ENCODE measurements at places on chromosomes 3 and 15. TPM values are rescaled to one million over a fixed set of nuclear protein-coding genes. Genes with fewer than 3 reads are reported as not detected.

Gene P2RY1
- 5.3 TPM for total RNA-seq

Gene AQR
- 15.6 TPM for total RNA-seq

Gene SCAMP5
- 6.9 TPM for total RNA-seq

Gene CPLX3
- 16.1 TPM for total RNA-seq

Gene ATP10A
- 3.0 TPM for total RNA-seq

Gene LYZL4
- not detected for total RNA-seq

Gene ALDH1L1
- 9.4 TPM for total RNA-seq

Gene PLCD1
- total RNA-seq, result 13.7 TPM

Gene GOLGA8H
- total RNA-seq, result not detected

Gene CEP152
- total RNA-seq, result 2.1 TPM

Gene NEK10
- total RNA-seq, result 9.8 TPM

Gene HTR3E
- not detected for total RNA-seq

- no peak for DNase-seq
These were observed 16.4 kb downstream of the CORO2B start for GRCh38 chr15:68595260-68595564.

DNA sequence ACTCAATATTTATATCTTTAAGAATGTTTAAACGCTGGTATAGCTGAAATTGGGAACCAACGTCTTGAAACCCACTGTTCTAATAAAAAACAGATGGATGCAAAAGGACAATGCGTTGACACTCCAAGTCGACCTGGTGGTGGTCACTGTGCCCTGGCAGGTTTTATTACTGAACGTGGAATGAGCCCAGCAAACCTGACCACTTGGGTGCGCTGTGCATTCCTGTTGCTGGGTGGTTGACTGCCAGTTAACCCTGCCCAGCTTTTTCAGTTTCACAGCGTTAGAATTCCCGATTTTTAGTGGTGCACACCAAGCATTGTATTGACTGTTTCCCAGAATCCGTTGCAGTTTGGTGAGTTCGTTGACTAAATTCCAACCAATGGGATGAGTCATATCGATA lies 384.4 kb downstream of the OCA2 start:
- DNase-seq, result no peak

GRCh38 chr15:95608371-95608770 lies 722.1 kb upstream of the NR2F2 start:
- DNase-seq, result no peak

GRCh38 chr3:105448338-105448982 lies 81.8 kb downstream of the ALCAM start:
- DNase-seq, result no peak

GRCh38 chr3:178498871-178499270 lies 37.4 kb upstream of the KCNMB2 start:
- DNase-seq, result no peak

DNA sequence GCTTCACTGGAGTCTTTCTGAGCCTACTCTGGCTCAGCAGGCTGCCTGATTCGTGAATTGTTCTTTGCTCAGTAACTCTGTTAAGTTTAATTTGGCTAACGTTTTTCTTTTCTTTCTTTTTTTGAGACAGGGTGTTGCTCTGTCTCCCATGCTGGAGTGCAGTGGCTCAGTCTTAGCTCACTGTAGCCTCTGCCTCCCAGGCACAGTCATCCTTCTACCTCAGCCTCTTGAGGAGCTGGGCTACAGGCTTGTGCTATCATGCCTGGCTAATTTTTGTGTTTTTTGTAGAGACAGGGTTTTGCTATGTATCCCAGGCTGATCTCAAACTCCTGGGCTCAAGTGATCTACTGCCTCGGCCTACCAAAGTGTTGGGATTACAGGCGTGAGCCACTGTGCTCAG lies 165.0 kb downstream of the PEX5L start:
- no peak for DNase-seq

- no peak for DNase-seq
These were observed 207.9 kb downstream of the ZIC1 start for GRCh38 chr3:147616998-147617619.

DNA sequence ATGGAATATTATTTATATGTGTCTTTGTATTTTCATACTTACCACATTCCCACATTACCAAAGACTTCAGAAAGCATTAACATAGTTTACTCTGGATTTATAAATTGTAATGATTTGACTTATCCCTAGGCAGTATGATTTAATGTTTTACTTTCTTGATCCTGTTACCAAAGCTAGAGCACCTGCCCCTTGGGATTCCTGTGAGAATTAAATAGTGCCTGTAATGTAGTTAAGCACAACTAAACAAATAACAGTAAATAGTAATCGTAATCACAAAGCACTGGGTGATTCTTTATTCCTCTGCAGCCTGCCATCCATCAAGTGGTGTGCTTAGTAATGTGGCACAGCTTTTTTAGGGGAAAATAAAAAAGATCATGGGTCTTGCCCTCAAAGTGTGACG lies 39.1 kb downstream of the ATP2C1 start:
- no peak for DNase-seq

GRCh38 chr15:20357481-20358065 lies 184.0 kb downstream of the GOLGA6L6 start:
- DNase-seq, result peak; percentile 68

- no peak for DNase-seq
These were observed 23.8 kb upstream of the SIAH2 start for GRCh38 chr3:150786791-150787190.

- no peak for DNase-seq
These were observed 120.0 kb upstream of the ATP11B start for GRCh38 chr3:182673336-182673735.

GRCh38 chr15:51737522-51738305 lies at the start of gene LYSMD2:
Gene LYSMD2 (minus strand): TSS chr15:51737655. CDS start chr15:51737622, 33 bp downstream.
- peak; percentile 94 for DNase-seq

DNA sequence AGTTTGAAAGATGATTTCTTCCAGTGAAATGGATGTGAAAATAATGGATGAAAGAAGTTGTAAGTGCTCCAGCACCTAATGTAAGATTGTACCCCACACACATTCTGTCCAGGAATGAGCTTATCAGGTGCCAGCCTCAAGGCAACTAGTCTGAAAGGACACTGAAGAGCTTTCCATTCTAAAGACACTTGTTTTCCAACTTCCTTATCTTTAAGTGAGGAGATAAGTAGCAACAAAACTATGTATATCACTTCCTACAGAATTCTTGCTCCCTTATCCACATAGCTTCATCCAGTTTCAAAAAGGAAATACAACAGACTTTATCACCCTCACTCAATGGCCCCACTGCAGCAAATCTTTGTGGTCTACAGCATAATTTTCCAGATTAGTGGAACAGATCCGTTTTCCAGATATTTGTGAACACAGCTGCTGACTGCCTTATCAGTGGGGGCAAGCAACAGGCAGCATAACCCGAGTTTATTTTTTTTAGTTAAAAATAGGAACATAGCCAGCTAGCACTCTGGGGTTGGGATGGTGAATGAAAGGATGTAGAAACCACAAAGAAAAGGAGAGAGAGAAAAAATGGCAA lies 60.6 kb downstream of the CD200R1L start:
- DNase-seq, result no peak

DNA sequence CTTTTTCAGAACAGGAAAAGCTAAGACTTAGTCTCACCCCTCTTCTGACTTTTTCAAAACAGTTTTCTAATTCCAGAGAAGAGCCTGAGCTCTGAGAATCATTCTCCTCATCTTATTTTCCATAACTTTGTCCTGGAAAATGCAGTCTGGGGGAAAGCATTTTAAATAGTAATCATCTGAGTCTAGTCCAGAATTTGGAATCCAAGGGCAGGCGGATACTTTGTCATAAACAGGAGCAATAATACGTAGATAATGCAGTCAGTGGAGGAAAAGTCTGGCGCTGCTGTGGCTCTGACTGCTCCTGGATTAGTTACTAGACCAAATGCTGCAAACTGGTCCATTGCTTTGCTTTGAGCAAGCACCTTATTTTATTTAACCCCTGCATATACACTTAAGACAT lies 285.0 kb downstream of the THSD4 start:
- DNase-seq, result no peak

GRCh38 chr3:49554633-49555265 lies 472 bp downstream of the BSN start:
- peak; percentile 42 for DNase-seq

GRCh38 chr3:64088408-64089205 lies 65.3 kb upstream of the PSMD6 start:
- no peak for DNase-seq

DNA sequence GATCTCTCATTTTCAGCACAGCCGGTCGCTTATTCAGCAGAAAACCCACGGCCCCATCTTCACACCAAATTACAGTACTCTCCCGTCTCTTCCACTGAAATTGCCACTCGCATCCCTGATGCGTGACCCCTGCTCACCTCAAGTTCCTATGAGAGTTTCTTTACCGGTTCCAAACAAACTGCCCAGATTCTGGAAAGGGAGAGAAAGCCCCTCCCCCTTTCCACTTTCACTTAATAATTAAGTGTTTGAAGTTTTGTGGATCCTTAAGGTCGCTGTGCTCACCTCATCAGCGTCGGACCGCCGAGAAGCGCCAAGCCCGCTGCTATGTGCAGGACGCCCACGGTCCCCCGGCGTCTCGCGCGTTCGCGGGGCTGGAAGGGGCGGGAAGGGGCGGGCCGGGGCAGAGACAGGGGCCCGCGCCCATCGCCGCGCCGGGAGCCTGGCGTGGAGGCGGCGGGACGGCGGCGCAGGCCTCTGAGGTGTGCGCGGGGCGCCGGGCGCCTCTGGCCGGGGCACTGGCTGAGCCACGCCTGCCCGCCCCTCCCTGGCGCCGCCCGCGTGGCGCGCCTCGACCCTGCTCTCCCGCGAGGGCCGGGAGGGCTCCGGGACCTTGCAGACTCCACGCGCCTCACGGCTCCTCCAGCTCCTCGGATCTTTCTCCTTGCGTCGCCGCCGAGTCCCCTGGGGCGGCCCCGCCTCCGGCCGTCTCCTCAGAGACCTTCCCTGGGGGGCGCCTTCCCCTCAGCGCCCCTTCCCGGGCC lies at the start of gene GPR156:
GPR156 (minus strand) TSS at position 476 of the 761 bp plus-strand sequence. CDS start 41,124 bp downstream, outside the sequence.
- peak; percentile 67 for DNase-seq

- DNase-seq, result no peak
These were observed 227.6 kb upstream of the POU1F1 start for GRCh38 chr3:87503900-87504498.

GRCh38 chr15:86570738-86571137 lies 491.1 kb downstream of the AGBL1 start:
- DNase-seq, result no peak

DNA sequence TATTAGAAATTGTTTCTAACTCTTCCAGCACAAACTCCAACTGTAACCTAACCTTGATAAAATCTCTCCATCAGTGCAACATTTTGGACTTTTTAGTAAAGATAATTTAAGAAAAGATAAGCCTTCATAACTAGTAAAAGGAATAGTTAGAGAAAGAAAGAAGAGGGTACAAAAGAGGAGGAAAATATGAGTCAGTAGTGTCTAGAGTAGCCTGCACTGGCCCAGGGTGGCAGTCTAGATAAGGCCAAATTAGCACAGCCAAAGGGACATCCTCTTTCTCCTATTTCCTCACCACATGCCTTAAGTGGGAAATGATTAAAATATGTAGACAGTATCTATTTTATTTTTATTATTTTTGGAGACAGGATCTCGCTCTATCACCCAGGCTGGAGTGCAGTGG lies 3.7 kb downstream of the PROS1 start:
- DNase-seq, result no peak

DNA sequence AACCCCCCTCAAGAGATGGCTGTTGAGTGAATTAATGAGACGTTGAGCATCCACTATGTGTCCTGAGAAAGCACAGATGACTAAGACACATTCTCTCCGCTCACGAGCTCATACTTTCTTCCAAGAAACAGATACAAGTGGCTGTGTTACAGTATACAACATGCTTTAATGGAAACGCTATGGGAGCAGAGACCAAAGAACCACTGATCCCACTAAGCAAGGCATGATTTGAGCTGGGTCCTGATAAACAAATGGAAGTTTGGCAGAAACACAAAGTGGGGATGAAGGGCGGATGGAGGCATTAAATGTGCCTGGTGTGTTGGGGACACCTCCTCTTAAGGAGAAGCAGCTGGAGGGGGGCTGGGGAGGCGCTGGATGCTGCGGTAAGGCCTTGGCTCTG lies 129.4 kb downstream of the UACA start:
- DNase-seq, result no peak

DNA sequence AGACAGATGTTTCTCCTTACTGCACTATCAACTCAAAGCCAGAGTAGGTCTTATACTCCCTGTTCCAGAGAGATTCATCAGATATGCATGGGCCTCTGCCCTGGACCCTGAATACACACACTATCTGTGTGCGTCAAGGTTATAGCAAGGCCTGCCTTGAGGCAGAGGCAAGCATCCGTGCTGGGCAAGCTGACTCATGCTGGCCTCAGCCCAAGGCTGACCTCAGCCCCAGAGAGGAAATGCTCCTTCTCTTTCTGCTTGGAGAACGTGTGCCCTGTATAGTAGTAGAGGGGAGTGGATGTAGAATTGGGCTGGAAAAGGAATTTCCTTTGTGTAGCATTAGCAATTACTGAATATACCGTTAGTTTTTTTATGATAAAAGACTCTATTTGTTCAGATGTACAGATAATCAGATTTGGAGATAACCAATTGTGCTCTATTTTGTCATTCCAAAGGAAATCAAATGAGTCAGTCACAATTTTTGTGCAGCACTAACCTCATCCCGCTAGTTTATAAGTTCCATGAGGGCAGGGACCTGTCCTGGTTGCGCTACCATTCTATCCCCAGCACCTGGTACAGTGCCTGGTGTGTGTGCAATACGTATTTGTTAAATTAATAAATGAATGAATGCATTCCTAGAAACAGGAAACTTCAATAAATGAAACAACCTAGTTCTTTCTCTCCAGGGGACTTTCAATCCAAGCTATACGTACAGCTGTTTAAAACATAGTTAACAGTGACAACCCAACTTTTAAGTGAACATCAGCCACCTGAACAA lies 13.3 kb upstream of the PAQR9 start:
- peak; percentile 95 for DNase-seq

GRCh38 chr3:71384388-71384787 lies 199.1 kb downstream of the FOXP1 start:
- no peak for DNase-seq

DNA sequence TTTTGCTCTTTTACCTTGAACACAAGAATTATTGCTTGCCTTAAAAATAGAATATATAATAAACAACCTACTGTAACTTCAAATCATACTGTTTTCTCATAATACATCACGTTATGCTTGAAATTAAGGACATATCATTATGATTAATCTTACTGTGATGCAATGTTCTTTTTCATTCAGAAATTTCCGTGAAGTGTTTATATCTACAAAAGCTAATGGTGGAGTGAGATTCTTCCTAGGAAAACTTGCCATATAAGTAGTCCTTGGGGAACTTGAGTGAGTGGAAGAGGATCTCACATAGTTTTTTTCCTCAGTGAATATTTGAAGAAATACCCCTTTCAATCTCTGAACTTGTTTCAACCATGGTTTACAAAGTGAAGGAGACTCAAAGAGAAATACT lies 498.7 kb upstream of the CBLB start:
- no peak for DNase-seq
